Esophagus (tissue), 2 donors: ENCODE measurements at places on chromosomes 4 and X. TPM values are rescaled to one million over a fixed set of nuclear protein-coding genes. Genes with fewer than 3 reads are reported as not detected.

P2RY8 gene
- polyA plus RNA-seq = 0.24 TPM

MUC7 gene
- polyA plus RNA-seq = not detected

ZFP92 gene
- polyA plus RNA-seq = 0.04 TPM

P2RY10 gene
- 0.46 TPM for polyA plus RNA-seq
